ENCODE measurements at places on chromosomes 7 and 10.

- DNase-seq: no peak
Observed at GRCh38 chr10:129993621-129994020, 29.5 kb upstream of the EBF3 start.

- no peak for DNase-seq
Observed at GRCh38 chr10:3720228-3721019, 64.6 kb downstream of the KLF6 start.

DNA sequence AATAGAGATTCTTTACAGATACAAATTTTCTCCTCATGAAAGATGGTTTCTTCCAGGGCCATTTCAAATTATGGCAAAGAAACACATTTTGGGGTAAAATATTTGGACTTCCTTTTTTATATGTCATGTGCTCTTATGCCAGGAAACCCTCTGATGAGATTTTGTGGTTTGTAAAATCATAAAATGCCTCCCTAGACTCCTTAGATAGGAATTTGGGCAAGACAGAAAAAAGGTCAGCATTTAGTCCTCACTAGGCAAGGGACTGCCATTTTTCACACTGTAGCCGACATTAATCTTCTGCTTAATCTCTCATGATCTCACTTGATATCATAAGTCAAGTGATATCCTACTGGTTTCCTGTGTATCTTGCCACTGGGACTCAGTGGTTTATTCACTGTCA lies 286.4 kb downstream of the ARHGAP12 start:
- no peak for DNase-seq

DNA sequence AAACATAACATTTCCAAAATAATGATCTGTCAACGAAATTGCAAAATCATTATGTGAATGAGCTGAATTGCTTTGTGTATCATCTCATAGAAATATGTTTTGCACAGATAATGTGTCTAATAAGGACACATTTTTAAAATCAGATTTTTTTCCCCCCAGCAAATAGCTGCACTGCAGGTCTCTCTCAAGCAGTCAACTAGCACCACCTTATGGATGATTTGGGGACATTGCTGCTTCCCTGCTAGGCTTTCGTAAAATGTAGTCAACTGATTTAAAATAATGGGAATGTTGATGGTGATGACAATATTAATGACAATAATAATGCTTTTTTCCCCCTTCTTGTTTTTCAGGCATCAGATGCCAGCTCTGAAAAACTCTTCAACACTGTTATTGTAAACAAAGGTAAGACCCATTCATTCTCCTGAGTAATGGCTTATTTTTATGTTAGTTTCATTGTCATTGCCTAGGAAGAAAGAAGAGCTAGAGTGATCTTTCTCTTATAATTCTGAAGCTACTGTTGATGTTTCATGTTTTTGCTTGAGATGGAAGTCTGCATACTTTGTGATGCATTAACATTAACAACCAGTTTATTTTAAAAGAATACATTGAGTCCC lies 433.6 kb upstream of the GALNT17 start:
- peak; percentile 22 for DNase-seq

- DNase-seq: no peak
Observed at GRCh38 chr10:12251581-12251980, 55.6 kb downstream of the CDC123 start.

GRCh38 chr10:128588402-128588801 lies 462.2 kb upstream of the MKI67 start:
- no peak for DNase-seq

- no peak for DNase-seq
Observed at GRCh38 chr10:21953585-21954057, 49.9 kb downstream of the DNAJC1 start.

GRCh38 chr10:7159517-7159916 lies 251.3 kb downstream of the SFMBT2 start:
- DNase-seq: no peak

DNA sequence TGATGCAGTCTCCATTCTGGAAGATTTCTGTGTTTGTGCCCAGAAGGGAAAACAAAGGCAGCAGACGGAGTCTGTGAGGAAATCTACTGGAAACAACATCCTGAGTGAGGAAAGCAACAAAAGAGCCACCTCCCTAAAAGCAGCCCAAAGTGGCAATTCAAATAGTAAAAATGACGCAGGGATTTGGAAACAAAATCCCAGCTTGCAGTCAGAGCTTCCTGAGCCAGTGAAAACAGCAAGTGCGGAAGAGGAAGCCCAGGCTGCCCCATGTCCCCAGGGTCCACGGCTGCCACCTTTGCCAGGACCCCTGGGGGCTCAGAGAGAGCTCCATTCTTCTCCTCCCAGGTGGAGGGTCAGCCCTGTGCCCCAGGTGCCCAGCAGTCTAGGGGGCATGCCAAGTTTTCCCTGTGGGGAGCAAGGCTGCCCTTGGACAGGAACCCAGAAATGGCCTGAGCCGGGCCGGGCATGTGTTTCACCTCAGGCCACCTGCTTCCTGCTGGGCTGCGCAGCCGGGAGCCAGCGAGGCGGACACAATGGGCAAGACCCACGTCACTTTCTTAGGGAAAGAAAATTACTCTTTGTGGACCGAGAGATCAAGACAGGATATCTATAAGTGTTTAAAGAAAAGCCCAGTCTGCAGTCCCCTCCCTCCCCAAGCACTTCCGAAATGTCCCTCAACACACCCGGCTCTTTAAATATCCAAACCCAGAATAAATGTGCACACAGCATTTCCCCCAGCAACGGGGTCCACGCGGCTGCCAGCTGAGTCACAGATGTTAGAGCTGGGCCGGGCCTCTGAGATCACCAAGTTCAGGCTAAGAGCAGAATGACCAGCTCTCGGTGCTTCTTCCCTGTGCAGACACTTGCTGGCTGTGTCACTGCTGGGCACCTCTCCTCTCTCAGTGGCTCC lies 231.1 kb downstream of the ARHGAP12 start:
- no peak for DNase-seq

- no peak for DNase-seq
Observed at GRCh38 chr10:122148876-122149560, 122.1 kb upstream of the BTBD16 start.

- no peak for DNase-seq
Observed at GRCh38 chr7:44460325-44460724, 30.1 kb downstream of the NUDCD3 start.

- DNase-seq: no peak
Observed at GRCh38 chr10:132713421-132714095, 72.4 kb downstream of the NKX6-2 start.

DNA sequence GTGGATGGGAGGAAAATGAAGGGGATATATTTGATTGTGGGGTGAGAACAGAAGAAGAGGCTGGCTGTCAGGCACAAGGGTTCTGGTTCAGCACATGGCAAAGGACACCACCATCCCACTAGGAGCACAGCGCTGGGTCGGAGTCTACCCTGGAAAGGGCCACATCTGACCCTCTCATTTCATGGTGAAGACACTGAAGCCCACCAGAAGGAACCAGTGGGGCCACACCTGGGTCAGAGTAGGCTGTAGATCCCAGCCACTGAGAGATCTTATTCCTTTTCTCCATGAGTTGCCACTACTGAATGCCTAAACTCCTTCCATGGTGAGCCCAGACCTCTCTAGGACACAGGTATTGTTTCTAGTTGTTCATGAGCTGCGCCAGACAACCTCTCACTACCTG lies 25.8 kb downstream of the SFTPD start:
- DNase-seq: no peak

GRCh38 chr10:95266674-95267095 lies 24.1 kb downstream of the PDLIM1 start:
- DNase-seq: peak; percentile 96

DNA sequence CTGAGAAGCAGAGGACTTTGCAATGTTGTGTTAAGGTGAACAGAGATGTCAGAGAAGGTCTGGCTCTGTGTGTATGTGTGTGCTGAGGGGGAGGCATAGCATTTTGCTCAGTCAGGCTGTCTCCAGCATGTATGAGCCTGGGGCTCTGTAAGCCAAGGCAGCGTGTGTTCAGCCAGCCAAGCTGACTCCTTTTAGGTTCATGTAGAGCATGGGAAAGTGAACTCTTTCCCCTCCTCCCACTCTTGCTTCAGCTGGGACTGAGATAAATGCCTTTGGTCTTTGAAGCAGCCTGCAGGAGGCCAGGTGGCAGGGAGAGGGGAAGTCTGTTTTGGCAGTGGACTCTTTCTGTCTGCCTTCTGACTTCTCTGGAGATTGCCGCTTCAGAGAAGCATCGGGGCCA lies 3.8 kb downstream of the SFXN2 start:
- DNase-seq: no peak

GRCh38 chr7:11737723-11738122 lies 94.3 kb downstream of the THSD7A start:
- no peak for DNase-seq

- no peak for DNase-seq
Observed at GRCh38 chr10:120486671-120487205, 29.7 kb downstream of the PLPP4 start.

DNA sequence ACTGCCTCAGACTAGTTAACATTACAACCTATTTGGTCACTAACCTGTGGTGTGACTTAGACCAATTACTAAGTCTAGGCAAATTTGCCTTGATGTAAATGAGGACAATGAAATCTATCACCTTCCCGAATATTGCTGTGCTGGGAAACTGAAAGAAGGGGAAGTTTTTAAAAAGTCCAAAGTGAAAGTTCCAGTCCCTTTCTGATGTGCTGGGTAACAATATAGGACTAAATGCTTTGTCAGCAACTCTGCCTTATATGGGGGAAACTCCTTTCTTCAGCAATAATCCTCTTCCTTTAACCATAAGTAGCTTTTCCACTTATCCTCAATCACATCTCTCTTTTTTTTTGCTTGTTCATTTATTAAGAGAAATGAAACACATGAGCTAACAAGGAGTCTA lies 3.9 kb downstream of the PIK3AP1 start:
- no peak for DNase-seq

GRCh38 chr10:77513781-77514331 lies 123.8 kb downstream of the KCNMA1 start:
- DNase-seq: no peak

- no peak for DNase-seq
Observed at GRCh38 chr10:19683356-19683755, 132.9 kb upstream of the PLXDC2 start.

- no peak for DNase-seq
Observed at GRCh38 chr10:113426181-113426877, 126.5 kb upstream of the HABP2 start.

GRCh38 chr10:11104772-11105675 lies 87.4 kb downstream of the CELF2 start:
- no peak for DNase-seq

- no peak for DNase-seq
Observed at GRCh38 chr10:132913559-132914115, 28.7 kb downstream of the CFAP46 start.

- DNase-seq: no peak
Observed at GRCh38 chr7:52463341-52463740, 572.1 kb upstream of the POM121L12 start.

Data from epithelial cell of proximal tubule (primary cell).